ENCODE measurements at places on chromosomes 3 and 15. TPM values are rescaled to one million over a fixed set of nuclear protein-coding genes. Genes with fewer than 3 reads are reported as not detected.

DUOXA2 gene
- 32.5 TPM for total RNA-seq

ESYT3 gene
- total RNA-seq = 82.8 TPM

TMC3 gene
- total RNA-seq = not detected

KBTBD8 gene
- 0.92 TPM for total RNA-seq

SEMA7A gene
- total RNA-seq = 1.7 TPM

PLCL2 gene
- total RNA-seq = 15.3 TPM

ATP6V1A gene
- total RNA-seq = 127 TPM

RTP4 gene
- 3.4 TPM for total RNA-seq

EIF4A2 gene
- total RNA-seq = 437 TPM

SCAANT1 gene
- total RNA-seq = not detected

LZTFL1 gene
- total RNA-seq = 47.0 TPM

RIOX2 gene
- total RNA-seq = 109 TPM

DNAH1 gene
- 8.8 TPM for total RNA-seq

STRIT1 gene
- not detected for total RNA-seq

EAF2 gene
- total RNA-seq = 2.6 TPM

HYKK gene
- 9.2 TPM for total RNA-seq

ALG1L2 gene
- total RNA-seq = not detected

TTLL13 gene
- total RNA-seq = 0.13 TPM

VGLL3 gene
- 18.7 TPM for total RNA-seq

CCR1 gene
- 3.2 TPM for total RNA-seq

CDHR4 gene
- not detected for total RNA-seq

ZPLD1 gene
- 0.78 TPM for total RNA-seq

SKOR1 gene
- total RNA-seq = 1.2 TPM

PLCB2 gene
- total RNA-seq = 5.1 TPM

GNB4 gene
- total RNA-seq = 39.4 TPM

OR5K2 gene
- total RNA-seq = not detected

THRB gene
- 33.2 TPM for total RNA-seq

PIERCE2 gene
- total RNA-seq = 5.7 TPM

SNTN gene
- total RNA-seq = not detected

LEKR1 gene
- total RNA-seq = 6.3 TPM

SLCO3A1 gene
- total RNA-seq = 30.6 TPM

PLA2G4D gene
- not detected for total RNA-seq

NUP210 gene
- 24.6 TPM for total RNA-seq

MYH15 gene
- total RNA-seq = 0.11 TPM

CCDC14 gene
- 25.8 TPM for total RNA-seq

CLDN1 gene
- 29.2 TPM for total RNA-seq

DAZL gene
- not detected for total RNA-seq

GALNT15 gene
- total RNA-seq = 53.6 TPM

CSTA gene
- 1.7 TPM for total RNA-seq

ZDHHC23 gene
- 20.4 TPM for total RNA-seq

NDN gene
- total RNA-seq = 48.1 TPM

IL16 gene
- total RNA-seq = 4.9 TPM

ZCWPW2 gene
- total RNA-seq = 2.6 TPM

COL6A5 gene
- total RNA-seq = not detected

LRRC31 gene
- total RNA-seq = not detected

TMEM266 gene
- total RNA-seq = not detected

CHRNB4 gene
- total RNA-seq = not detected

PLCD1 gene
- 17.6 TPM for total RNA-seq

ILDR1 gene
- 12.0 TPM for total RNA-seq

SLC28A2 gene
- total RNA-seq = not detected

ROPN1B gene
- total RNA-seq = 0.98 TPM

PRR20G gene
- not detected for total RNA-seq

MME gene
- total RNA-seq = 9.1 TPM

PCBP4 gene
- 39.5 TPM for total RNA-seq

SEMA6D gene
- 13.8 TPM for total RNA-seq

All from thyroid gland (tissue), 4 donors.